ENCODE measurements at places on chromosomes 16 and 17.
A peak's percentile ranks its signal among the peaks of the same experiment; 100 is the strongest.

- no peak for DNase-seq
Measured at GRCh38 chr16:22053921-22054341, 38.4 kb upstream of the VWA3A start.

DNA sequence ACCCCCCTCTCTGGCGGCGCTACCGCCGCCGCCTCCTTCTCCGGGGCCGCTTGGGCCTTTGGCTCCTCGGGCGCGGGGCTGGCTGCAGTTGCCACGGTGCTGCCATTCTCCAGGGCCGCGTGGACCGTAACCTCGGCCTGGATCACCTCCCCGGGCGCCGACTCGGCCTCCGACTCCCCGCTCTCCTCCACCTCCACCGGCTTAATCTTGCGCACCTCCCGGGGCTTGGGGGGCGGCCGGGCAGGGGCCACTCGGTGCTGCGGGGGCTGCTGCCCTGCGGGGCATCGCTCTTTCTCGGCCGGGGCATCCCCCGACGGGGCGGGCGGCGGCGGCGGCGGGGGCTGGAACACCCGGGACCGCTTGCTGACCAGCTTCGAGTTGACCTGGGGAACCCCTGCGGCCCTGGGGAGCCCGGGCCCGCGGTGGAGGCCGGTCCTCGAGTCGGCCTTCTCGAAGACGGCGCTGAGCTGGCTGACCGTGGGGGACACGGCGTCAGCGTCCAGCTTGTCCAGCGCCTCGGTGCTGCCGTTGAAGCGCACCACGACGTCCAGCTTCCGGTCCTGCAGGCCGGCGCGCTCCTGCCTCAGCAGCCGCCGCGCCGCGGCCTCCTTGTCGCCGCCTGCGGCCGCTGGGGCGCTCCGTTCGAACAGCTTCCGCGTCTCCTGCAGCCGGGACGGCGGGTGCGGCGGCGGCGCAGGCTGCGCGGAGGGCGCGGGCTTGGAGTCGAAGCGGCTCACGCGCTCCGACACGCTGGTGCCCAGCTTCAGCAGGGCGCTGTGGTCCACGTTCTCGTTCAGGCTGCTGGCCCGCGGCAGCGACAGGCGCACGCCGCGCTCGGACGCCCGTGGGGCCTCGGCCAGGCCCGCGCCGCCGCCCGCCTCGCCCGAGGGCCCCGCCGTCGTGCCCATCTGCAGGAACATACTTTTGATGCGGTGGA, 792 bp downstream of the PPP1R9B start:
- DNase-seq, result peak; percentile 31

- DNase-seq, result no peak
Measured at GRCh38 chr17:73187203-73187769, 5.6 kb upstream of the COG1 start.

GRCh38 chr16:18832006-18832405, 30.7 kb upstream of the ARL6IP1 start:
- no peak for DNase-seq

- peak; percentile 42 for DNase-seq
Measured at GRCh38 chr17:10198509-10199249, at the start of gene GAS7. Gene GAS7, minus strand, starts transcription at chr17:10198606.
